NCI-H2081 (cell line): ENCODE measurements at places on chromosomes 2 and 18.

- DNase-seq = no peak
These were observed 29.2 kb downstream of the SF3B1 start for GRCh38 chr2:197405582-197405981.

DNA sequence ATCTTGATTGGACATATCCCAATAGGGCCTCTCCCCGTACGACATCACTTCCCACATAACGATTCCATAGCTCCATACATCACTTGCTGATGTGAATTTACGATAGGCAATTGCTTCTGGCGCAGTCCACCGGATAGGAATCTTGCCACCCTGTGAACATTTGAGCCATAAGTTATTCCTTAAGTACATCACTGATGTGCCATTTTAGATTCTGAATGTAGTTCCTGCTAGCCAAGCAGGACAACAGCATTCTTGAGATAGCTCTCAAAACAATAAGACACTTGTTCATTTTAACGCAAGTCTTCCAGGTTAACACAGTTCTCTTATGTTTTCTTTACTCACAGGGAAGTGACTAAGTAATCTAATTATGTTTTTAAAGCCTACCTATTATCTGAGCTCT, 138.0 kb downstream of the EPHA4 start:
- DNase-seq = no peak

- no peak for DNase-seq
These were observed 142.1 kb downstream of the ASXL3 start for GRCh38 chr18:33720133-33720532.

DNA sequence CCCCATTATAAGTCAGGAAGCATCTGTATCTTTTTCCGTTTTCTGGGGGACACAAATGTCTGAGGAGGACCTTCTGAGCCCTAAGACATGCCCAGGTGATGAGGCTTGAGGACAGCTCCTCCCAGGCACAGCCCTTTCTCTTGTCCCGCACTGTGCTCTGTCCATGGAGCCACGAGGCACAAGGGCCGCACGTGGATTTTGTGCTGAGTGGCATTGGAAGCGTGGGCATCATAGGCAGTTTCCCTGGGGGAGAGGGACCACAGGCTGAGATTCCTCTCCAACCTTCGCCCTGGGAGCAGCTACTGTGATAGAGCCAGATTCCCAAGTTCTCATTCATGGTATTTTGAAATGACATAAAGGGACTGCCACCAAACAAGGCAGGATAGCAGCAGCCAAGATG, 139.9 kb downstream of the SH3RF3 start:
- DNase-seq = no peak

GRCh38 chr2:120589771-120590608, 145.7 kb upstream of the GLI2 start:
- no peak for DNase-seq

- DNase-seq = no peak
These were observed 3.6 kb upstream of the DOK6 start for GRCh38 chr18:69397096-69397495.

DNA sequence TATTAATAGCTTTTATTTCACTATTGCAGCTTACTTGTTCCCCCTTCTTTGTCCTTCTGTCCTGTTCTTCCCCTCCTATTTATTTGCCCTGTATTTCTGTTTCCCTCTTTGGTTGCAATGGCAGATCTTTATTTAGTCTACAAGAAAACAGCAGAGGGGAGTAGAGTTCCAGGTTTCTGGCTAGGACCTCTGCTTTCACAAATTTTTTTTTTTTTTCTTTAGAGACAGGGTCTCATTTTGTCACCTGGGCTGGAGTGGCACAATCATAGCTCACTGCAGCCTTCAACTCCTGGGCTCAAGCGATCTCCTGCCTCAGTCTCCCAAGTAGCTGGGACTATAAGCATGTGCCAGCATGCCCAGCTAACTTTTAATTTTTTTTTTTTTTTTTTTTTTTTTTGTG, 188.1 kb upstream of the SPRED2 start:
- DNase-seq = no peak

DNA sequence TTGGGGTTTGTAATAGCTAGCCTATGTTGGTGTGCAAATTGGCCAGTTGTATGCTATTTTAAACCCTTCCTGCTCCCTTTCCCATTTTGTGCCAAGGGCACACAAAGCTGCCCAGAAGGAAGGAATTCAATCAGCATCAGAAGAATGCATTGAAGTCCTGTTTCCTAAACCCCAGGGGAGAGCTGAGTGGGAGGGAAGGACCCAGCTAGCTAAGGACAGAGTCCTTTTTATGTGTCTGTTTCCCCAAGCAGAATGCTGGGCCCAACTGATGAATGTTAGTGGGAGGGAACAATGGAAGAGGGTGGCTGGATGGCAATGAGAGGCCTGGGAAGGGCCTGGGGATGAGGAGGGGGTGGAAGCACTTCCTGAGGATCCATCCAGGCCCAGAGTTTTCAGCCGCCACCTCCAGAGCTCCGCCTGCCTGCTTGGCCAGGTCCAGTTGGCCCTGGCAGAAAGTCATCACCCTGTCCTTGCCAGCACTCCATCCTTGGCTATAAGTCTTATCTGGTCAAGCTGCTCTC, 32.7 kb downstream of the MEX3C start:
- no peak for DNase-seq

DNA sequence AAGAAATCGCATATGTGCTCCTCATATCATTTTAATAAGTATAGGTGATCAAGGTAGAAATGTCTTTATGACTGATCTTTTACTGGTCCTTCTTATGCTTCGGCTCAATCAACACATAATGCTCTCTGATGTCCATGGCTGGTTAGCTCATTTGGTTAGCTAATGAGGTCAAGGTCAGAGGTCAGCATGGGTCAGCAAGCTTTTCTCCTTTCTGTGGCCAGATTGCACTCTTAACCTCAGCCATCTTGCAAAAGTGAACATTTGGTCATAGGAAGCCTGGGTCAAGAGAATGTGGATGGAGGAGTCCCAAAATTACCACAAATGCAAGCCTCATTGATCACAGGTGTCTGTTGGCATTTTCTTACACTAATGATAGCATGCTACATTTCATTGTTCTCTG, 35.4 kb upstream of the DARS1 start:
- no peak for DNase-seq

DNA sequence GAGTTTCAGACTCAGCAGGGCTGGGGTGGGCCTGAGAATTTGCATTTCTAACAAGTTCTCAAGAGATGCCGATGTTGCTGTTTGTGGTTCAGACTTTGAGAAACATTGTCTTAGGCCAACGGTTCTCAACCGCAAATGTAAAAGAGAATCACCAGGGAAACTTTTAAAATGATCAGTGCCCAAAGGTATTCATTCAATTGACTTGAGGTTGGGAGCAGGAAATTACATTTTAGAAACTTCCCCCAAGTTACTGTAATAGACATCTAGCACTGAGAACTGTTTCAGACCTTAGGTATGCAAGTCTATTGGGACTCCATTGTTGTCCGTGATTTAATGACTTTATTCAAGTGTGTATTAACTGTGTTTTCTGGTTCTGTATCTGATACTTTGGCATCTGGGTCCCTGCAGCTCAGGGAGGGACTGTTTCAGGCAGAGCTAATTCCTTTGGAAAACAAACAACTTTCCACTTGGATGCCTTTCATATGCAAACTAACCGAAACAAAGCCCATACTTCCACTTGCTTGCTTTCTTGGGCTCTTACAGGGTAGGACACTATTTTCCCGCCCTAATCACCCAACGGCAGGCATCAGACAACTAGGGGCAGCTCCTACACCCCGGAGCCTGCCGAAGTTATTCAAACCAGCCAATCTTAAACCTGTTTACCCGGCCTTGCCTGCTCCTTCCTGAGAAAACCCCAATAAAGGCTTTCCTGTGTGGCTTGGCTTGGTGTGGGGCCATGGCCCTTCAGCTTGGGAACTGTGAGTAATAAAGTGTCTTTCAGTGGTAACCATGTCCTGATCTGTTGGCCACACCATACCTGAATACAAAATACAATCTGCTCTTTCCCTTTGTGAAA, 97.6 kb downstream of the POLE4 start:
- DNase-seq = no peak

DNA sequence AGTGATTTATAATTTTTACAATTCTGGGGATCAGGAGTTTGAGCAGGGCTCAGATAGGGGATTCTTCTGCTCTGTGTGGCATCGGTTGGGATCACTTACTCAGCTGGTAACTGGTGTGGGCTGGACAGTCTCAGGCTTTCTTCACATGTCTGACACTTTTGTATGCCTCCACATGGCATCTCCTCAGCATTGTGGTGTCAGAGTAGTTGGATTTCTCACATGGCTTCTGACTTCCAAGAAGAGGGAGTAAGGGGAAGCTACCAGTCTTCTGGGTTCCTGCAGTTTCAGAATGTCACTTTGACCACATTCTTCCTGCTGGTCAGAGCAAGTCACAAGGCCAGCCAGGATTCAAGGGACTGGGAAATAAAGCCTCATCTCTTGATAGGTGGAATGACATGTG, 55.6 kb downstream of the NCOA1 start:
- no peak for DNase-seq

DNA sequence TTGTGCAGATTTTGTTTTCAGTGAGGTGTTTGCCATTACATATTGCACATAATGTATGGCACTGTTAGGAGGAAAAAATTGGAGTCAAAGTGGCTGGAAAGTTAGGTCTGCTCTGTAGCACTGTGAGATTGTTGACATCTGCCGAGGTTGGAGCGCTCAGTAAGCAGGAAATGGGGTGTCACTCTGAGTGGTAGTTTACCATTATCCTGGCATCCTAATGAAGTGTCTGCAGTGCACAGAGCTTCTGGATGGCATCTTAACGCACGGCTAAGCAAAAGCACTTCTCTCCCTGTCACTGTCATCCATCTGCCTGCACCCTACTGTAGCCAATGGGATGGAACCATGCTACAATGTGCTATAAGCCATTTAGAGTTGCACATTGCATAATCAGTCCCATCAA, 561.9 kb downstream of the ARHGAP15 start:
- no peak for DNase-seq

GRCh38 chr2:234305846-234306245, 191.0 kb downstream of the ARL4C start:
- no peak for DNase-seq

DNA sequence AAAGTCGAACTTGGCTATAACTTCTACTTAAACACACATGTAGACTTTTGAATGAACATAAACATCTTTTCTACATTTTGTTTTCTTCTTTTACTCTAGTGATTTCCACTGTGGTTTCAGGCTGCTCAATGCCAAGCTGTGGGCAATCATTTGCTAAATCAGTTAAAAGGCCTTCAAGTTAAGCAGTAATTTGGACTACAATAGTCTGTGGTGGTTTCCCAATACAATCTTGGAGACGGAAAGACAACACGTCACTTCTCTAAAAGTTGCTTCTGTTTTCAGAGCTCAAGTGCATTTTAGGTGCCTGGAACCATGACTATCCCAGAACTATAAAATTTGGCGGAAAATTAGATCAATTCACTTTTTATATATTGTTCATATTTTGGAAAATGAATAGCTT, 69.4 kb downstream of the TXNL1 start:
- no peak for DNase-seq

DNA sequence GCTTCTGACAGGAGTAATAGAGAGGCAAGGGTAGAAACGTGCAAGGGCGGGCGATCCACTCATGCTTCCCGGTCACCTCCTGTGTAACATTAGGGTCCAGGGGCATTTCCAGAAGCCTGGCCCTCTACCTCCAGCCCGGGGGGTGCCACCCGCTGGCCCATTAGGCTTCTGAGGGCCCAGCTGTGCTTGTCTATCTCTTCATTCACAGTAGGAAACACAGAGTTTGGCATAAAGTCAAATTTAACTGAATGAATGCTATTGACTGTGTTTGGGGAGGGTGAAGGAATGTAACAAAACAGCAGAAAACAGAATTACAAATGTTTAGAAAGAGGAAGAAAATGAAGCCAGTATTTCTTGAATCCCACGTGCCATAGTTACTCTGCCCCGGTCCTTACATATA, 112.4 kb upstream of the SLC66A3 start:
- no peak for DNase-seq

- DNase-seq = no peak
These were observed 28.0 kb upstream of the YES1 start for GRCh38 chr18:840023-840408.

DNA sequence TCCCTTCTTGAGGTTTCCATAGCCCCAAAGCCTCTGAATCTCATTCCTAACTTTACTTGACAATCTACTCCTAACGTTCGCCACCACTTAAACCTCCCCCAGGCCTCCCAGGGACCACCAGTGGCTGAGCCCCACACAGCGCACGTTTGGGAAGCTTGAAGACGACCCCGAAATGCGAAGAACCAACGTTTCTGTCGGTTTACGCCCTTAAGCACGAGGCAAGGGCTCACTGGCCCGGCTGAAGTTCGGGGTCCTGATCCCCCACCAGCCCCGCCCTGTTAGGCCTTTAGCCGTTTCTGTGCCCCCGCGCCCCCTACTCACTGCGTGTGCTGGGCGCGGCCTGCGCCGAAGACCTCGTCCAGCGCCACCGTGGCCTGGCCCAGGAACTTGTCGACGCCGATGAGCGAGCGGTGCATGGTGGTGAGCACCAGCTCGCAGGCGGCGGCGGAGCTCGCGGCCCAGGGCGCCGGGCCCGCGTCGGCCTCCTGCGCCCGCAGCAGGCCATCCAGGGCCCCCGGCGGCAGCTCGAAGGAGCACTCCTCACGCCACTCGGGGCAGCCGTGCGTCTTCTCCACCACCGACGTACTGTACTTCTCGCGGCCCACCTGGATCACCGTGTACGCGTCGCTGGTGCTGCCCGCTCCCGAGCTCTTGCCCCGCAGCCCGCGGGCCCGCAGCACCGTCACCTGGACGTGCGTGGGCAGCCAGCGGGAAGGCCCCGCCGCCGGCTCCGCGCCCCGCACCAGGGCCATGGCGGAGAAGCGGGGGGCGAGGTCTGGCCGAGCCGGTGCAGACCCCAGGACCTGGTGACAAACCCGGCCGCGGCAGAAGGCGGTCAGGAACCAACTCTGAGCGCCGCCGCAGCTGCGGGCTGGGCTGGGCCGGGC, 479 bp downstream of the RAB11FIP5 start:
- DNase-seq = no peak

DNA sequence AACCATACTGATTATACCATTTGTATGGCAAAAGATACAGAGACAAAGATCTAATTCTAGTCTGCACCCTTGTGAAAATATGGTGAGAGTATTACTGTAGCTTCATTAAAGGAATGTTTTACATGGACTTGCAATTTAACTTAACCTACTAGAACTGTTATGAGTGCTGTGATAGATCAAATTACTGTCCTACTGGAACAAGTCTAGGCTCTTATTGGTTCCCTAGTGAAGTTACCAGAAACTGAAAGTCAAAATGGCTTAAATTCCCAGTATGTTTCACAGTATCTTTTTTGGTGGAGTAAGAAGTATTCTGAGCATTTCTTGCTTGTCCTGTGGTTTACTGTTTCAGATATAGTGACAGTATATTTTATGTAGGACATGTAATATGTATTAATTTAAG, 3.8 kb upstream of the TBR1 start:
- DNase-seq = no peak
